ENCODE measurements at places on chromosomes 5 and 9.

DNA sequence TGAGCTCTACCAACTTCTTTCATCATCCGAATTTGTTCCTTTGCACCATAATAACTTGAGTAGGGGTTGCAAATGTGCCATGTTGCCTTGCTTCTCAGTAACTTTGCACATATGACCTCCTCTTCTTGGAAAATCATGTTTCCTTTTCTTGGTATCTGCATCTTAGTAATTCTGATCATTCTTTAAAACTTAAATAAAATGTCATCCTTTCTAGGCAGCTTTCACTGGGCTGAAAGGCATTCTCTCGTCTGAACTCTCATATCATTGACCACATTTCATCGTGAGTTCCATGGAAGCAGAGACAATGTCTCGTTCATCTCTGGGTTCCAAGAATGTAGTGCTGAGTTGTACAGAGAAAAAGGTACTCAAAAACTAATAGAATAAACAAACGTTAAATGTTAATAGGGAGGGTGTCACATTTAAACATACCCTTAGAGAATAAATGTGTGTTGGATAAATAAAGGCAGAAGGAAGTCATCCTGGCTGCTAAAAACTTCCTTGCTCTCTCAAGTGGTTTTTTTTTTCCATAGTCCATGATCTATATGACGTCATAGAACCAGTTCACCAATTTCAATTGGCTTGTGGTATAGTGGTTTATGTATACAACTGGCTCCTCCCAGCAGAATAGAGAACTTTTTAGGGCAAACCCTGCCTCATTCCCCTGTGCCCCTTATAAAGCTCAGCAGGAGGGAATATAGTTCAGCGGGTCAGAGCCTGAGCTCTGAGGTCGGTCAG is 218.1 kb upstream of the TRIM32 start:
- peak; percentile 43 for DNase-seq

- no peak for DNase-seq
Observed at GRCh38 chr9:115155037-115155436, 37.1 kb upstream of the TNC start.

- no peak for DNase-seq
Observed at GRCh38 chr5:16863469-16863946, 72.6 kb downstream of the MYO10 start.

DNA sequence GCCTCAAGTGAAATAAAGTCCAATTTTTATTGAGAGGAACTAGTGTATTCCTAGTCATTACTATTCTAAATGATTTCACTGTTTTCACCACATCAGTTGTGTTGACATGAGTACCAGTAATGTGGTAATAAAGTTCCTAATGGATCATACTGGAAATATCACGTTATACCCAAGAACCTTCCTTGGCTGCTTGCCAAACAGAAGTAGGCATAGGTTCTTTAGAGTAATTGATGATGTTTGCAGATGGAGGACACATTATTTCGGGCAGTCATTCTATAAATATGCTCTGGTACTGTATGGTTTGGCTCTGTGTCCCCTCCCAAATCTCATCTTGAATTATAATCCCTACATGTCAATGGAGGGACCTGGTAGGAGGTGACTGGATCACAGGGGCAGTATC is 15.1 kb downstream of the SNCAIP start:
- no peak for DNase-seq

DNA sequence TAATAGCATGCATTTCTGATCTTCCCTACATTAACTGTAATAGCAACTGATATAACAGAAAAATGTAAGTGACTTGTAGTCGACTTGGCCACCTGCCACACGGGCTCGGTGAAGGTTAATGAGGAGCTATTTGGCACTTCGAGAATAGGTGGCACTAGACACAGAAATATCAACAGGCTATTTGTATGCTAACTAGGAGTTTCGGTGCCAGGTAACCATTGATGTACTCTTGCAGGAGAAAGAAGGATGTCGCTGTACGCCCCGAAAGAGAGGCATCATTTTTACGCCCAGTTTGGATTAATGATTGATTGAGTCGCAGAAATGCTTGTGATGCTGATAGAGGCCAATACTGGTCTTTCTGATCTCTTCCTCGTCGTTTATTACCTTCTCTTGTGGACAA is 516 bp upstream of the DMRT2 start:
- DNase-seq = no peak

DNA sequence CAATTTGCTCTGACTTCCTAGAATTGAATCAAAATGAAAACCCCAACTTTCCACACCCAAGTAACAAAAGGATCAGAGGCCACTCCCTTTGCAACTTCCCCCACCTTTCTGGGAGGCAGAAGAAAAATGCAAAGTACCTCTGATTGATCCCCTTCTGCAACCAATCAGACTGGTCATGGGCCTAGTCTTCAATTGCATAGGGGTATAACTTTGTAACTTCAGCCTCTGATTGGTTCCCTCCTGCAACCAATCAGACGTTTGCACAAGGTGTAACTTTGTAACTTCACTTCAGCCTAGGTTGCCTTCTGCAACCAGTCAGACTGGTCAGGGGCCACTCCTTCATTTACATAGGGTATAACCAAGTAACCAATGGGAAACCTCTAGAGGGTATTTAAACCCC is 38.3 kb upstream of the CNOT6 start:
- DNase-seq = no peak

GRCh38 chr5:102561894-102562760 is 63.3 kb upstream of the SLCO6A1 start:
- peak; percentile 53 for DNase-seq

DNA sequence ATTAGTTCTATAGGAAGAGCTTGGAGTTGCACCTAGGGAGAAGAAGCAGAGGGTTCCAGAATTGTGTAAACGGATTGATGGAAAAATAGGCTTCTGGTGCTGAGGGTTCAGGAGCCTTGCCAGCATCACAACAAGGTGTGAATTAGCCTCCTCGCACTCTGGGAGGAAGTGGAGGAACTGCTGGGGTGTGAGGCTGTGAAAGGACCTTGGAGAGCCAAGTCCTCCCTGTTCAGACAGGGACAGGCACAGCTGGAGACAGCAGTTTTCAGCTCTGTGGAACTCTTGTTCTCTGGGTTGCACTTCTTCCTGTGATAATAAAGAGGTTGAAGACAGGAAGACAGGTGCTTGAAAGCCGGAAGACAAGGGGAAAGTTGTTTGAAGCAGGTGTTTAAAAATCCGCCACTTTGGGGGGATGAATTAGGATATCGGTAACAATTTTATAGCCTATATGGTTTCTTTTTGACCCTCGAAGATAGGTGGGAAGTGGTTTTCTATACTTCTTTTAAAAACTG is 22.6 kb downstream of the DAPK1 start:
- DNase-seq = no peak

- peak; percentile 10 for DNase-seq
Observed at GRCh38 chr9:86093788-86094555, 5.4 kb downstream of the GOLM1 start.

GRCh38 chr5:121797681-121798518 is 53.8 kb upstream of the FTMT start:
- DNase-seq = no peak

DNA sequence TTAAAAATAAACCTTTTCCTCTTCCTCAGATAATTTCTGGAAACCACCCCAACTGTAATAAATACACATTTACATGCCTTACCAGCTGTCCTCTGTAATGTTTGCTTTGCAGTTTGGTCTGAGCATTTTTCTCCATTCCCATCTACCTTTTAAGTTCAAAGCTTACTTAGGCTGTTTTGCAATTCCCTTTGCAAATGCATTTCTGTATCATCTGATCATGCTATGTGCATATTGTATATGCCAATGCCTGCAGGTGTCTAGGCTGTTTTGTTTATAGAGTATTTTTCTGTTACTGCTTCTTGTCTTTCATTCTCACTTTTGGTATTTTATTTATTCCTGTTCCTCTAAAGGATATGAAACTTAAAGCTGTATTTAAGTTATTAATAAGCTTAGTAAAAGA is 86.3 kb downstream of the SLC44A1 start:
- no peak for DNase-seq

DNA sequence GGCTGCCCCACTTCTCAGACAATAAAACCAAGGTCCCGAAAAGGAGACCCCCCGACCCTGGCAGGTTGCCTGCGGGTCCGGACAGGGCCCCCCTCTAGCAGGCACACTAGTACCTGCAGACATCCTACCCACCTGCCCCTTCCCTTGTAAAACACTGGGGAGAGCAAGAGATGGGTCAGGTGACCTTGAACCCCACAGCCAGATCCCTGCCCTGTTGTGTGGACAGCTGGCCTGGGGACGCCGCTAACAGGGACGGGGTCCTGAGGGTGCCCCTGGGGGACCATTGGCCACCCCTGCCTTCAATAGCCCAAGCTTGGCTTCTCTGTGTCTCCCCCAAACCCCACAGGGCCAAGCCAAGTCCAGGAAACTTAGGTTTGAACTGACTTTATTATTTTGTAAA is 45.0 kb upstream of the UBAC1 start:
- DNase-seq = no peak

Data from erythroblast (primary cell).